ELF-1 (cell line): ENCODE measurements at places on chromosomes 12 and 14.

DNA sequence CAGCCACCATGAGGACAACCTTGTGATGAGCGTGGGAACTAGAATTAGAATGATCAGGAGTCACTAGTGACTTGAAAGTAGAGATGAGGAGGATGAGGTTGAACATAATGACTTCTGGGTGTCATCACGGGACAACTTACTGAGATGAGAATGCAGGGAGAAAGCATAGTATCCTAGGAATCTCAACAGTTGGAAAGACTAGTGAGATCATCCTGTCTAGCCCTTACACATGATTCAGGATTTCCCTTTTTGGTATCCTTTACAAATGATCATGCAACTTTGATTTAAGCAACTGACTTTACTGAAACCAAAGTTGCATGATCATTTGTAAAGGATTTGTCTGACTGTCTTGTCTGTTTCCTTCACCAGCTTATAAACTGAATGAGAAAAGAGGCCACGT lies 51.8 kb upstream of the HIF1A start:
- no peak for DNase-seq

DNA sequence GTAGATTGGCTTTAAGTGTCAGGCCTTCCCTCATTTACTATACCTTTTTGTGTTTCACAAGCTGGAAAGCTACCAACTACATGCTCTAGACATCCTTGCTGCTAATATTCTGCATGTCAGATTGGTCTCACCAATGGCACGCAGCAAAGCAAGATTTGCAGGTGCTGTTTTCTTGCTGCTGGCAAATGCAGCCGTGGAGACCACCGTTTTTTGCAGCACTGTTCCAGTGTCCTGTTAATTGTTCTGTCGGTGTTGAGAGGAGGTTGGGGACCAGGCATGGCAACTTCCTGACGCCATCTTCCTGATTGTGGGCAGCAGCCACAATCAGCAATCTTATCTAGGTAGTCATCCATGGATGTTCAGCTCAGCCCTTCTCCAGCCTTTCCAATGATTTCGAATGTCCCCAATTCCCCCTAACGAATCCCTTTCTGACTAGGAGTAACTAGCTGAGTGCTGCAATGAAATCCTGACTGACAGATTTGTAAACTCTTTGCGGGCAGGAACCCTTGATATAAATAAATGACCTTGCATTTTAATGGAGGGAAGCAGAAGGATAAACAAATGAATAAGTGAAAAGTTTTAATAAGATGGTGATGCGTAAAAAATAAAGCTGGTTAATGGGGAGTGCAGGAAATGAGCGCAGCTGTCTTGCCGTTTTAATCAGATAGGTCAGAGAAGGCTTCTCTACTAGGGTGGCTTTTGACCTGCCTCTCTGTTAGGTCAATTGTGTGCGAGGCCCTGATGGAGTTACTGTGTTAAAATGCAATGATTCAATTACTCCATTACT lies 574 bp upstream of the CRADD start:
- peak; percentile 9 for DNase-seq

GRCh38 chr14:94728950-94729349 lies 41.0 kb downstream of the GSC start:
- DNase-seq, result peak; percentile 10

GRCh38 chr14:55438066-55438683 lies 2.2 kb downstream of the TBPL2 start:
- peak; percentile 30 for DNase-seq

- DNase-seq, result no peak
Measured at GRCh38 chr12:62915204-62915529, 19.8 kb downstream of the PPM1H start.

- DNase-seq, result no peak
Measured at GRCh38 chr14:55245657-55246268, 25.5 kb upstream of the FBXO34 start.

- DNase-seq, result peak; percentile 63
Measured at GRCh38 chr12:96907671-96908422, 790 bp downstream of the NEDD1 start.

GRCh38 chr14:71618047-71618446 lies 314.2 kb upstream of the RGS6 start:
- DNase-seq, result peak; percentile 26

- DNase-seq, result no peak
Measured at GRCh38 chr12:65113621-65114035, 7.5 kb downstream of the WIF1 start.

DNA sequence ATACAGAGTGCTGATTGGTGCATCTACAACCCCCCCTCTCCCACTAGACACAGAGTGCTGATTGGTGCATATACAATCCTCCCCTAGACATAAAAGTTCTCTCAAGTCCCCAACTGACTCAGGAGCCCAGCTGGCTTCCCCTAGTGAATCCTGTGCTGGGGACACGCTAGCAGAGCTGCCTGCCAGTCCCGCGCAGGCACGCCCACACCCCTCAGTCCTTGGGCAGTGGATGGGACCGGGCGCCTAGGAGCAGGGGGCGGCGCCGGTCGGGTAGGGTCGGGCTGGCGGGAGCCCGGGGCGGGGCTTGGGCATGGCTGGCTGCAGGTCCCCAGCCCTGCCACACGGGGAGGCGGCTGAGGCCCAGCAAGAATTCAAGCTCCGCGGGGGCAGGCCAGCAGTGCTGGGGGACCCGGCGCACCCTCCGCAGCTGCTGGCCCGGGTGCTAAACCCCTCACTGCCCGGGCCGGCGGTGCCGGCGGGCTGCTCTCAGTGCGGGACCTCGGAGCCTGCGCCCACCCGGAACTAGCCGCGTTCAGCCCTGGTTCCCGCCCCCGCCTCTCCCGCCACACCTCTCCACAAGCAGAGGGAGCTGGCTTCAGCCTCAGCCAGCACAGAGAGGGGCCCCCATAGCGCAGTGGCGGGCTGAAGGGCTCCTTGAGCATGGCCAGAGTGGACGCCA lies 64.3 kb upstream of the DDHD1 start:
- peak; percentile 95 for DNase-seq

DNA sequence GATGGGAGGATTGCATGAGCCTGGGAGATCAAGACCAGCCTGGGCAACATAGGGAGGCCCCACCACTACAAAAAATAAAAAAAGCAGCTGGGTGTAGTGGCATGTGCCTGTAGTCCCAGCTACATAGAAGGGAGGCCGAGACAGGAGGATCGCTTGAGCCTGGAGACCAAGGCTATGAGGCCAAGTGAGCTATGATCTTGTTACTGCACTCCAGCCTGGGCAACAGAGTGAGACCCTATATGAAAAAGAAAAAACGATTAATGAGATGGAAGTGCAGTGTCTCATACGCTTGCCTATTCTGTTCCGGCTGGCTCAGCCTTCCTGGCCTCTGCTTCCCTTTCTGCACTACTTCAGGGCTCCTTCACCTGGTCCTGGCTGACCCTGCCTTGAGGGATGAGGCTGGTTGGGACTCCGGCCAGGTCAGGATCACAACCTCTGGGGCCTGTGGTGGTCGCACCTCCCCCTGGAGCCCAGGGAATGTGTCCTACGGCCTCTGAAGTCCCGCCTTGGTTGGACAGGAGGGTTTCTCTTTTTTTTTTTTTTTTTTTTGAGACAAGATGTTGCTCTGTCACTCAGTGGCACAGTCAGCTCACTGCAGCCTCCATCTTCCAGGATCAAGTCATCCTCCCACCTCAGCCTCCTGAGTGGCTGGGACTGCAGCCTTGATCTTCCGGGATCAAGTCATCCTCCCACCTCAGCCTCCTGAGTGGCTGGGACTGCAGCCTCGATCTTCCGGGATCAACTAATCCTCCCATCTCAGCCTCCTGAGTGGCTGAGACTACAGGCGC lies 10.7 kb downstream of the TEDC1 start:
- DNase-seq, result no peak

- no peak for DNase-seq
Measured at GRCh38 chr14:101884934-101885576, 79.3 kb upstream of the DYNC1H1 start.

DNA sequence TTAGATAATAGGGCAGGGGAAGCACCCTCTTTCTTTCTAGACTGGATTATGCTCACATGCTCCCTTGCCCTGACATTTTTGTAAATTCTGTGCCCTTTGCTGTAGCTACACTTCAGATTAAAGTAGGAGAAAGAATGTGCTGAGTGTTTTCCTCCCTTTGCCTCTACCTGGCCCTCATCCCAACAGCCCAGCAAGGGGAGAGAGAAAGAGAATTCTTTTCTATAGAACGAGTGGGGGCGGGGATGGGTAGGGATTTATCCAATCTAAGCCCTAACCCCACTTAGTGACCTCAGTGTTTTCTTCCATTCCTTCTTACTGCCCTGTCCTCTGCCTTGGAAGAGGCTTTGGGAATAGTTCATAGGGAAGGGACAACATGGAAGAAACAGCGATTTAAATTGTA lies 13.5 kb downstream of the GPR84 start:
- no peak for DNase-seq

DNA sequence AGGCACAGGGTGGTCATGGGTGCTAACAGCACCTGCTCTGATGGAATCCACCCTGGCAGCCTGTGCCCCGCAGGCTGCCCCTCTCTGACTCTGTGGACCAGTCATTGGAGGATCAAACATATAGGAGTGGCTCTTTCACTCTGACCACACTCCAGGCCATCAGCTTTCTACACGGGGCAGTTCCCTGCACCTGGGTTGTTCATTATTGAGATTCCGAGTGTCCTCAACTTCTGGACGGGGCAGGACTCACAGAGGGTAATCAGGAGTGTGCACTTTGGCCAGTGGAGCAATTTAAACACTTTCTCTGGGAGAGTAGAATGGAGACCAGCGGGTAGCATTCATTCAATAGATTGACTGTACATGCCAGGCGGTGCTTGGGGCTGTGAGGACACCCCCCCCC lies 94.8 kb downstream of the NINJ2 start:
- DNase-seq, result no peak

DNA sequence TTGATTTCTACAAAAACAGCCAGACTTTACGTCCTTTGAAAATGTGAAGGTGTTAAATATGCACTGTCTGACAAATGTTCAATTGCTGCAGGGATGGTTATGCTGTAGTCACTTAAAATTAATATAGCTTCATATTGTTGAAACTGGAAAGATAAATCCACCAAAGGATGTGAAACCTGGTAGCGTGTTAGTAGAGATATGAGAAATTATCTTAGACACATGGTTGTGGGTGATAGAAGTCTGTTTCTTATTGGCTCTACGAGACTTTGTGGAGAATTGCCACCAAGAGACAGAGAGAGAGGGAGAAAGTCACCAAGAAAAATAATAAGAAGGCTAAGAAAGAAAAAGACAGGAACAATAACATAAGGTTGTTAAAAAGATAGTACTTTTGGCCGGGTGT lies 2.6 kb upstream of the CAPRIN2 start:
- no peak for DNase-seq
